ENCODE measurements at places on chromosomes 3 and 15. TPM values are rescaled to one million over a fixed set of nuclear protein-coding genes. Genes with fewer than 3 reads are reported as not detected.

The SCAMP5 gene
- 1.9 TPM for total RNA-seq

The CCRL2 gene
- 23.5 TPM for total RNA-seq

The FOXL2NB gene
- not detected for total RNA-seq

The ZNF662 gene
- total RNA-seq, result 7.3 TPM

GRCh38 chr15:101314336-101315125 is 19.5 kb upstream of the SNRPA1 start:
- no peaks in the 10 kb centered on the region for H3K4me1 ChIP-seq
- H3K36me3 ChIP-seq, result no peaks in the 10 kb centered on the region

- no peaks in the 10 kb centered on the region for H3K27me3 ChIP-seq
- peaks cover 7% of the 10 kb centered on the region for H3K36me3 ChIP-seq
- no peak overlapping the region for H3K4me3 ChIP-seq
These were observed 558.0 kb downstream of the FOXP1 start for GRCh38 chr3:71025516-71025915.

DNA sequence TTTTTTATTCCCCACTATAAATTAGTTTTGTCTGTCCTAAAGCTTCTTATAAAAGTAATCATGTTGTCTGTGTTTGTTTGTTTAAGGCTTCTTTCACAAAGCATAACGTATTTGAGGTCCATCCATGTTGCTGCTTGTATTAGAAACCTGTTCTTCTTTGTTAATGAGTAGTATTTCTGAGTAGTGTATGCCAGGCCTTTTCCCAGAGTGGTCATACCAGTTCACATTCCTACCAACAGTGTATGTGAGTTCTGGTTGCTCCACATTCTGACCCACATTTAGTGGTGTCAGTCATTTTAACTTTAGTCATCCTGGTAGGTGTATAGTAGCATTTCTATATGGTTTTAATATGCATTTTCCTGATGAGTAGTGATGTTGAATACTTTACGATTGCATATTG is 98.6 kb downstream of the NEO1 start:
- H3K4me3 ChIP-seq, result no peak overlapping the region
- no peak overlapping the region for H3K27ac ChIP-seq
- no peaks in the 10 kb centered on the region for H3K36me3 ChIP-seq
- H3K4me1 ChIP-seq, result no peaks in the 10 kb centered on the region
- no peaks in the 10 kb centered on the region for H3K27me3 ChIP-seq

DNA sequence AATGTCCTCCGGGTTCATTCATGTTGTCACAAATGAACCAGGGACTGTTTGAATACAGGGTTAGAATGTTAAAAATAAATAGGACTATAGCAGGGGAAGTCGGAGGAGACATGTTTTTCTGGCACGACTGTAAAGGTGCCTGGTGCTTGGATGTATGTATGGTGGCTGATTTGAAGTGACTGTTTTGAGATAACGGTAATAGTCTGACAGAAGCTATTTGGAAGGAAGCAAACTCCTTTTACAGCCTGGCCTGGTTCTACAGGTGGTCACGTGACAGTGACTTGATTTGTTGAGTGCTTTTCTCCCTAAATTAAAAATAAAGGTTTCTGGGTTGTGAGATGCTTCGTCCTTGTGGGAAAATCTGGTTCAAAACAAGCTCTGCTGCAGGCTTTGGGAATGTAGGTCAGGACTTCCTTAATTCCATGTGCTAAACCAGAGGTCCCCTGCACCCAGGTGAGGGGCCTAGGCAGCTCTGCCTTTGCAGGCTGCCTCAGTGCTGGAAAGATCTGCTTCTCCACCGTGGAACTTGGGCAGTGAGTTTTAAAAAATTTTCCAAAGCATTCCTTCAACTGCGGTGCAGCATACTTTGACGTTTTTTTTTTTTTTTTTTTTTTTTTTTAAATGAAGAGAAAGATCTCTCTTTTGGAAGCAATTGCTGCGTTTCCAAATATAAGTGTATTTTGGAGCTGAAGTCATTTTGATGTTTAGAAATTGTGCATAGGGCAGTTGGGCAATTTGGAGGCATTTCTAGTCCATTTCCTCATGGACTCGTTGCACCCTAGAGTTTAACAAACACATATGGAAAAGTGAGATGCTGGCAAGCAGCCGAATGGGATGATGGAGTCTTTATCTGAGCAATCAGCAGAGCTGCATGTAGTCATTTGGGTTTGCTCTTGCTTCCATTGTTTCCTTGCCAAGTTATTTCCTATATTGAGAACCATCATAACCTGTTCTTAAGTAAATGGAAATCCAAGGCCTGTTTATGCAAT is 30.9 kb downstream of the ITPR1 start:
- H3K4me3 ChIP-seq, result no peak overlapping the region
- no peak for DNase-seq

DNA sequence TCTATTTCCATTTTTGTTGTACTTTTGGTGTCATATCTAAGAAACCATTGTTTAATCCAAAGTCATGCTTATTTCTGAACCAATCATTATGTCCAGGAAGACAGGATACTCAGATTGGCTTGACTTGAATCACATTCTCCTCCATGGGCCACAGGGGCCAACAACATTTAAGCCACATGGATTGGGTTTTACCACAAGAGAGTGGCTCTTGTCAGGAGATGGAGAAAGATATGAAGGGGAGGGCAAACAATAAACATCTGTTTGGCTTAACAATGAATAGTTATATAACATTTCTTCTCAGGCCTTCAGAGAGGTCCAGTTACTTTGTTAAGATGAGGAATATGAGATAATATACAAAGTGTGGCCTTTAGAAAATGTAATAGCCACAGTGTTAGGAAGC is 44.6 kb downstream of the GXYLT2 start:
- no peak overlapping the region for H3K27ac ChIP-seq
- no peak overlapping the region for H3K4me3 ChIP-seq
- no peaks in the 10 kb centered on the region for H3K36me3 ChIP-seq
- H3K4me1 ChIP-seq, result no peaks in the 10 kb centered on the region

- H3K4me1 ChIP-seq, result no peaks in the 10 kb centered on the region
- H3K36me3 ChIP-seq, result no peaks in the 10 kb centered on the region
- H3K4me3 ChIP-seq, result no peak overlapping the region
- no peak for DNase-seq
These were observed 10.1 kb upstream of the C3orf22 start for GRCh38 chr3:126568776-126569342.

- no peak overlapping the region for H3K4me3 ChIP-seq
- no peaks in the 10 kb centered on the region for H3K4me1 ChIP-seq
These were observed 677.4 kb downstream of the SQOR start for GRCh38 chr15:46312133-46312740.

- H3K4me1 ChIP-seq, result no peaks in the 10 kb centered on the region
- H3K4me3 ChIP-seq, result no peak overlapping the region
- DNase-seq, result no peak
- H3K36me3 ChIP-seq, result peaks cover 79% of the 10 kb centered on the region
These were observed 16.9 kb downstream of the DHX36 start for GRCh38 chr3:154307363-154307762.

GRCh38 chr3:35028157-35028556 is 611.2 kb upstream of the ARPP21 start:
- H3K36me3 ChIP-seq, result no peaks in the 10 kb centered on the region
- H3K4me3 ChIP-seq, result no peak overlapping the region
- no peak overlapping the region for H3K27ac ChIP-seq
- no peak for DNase-seq

DNA sequence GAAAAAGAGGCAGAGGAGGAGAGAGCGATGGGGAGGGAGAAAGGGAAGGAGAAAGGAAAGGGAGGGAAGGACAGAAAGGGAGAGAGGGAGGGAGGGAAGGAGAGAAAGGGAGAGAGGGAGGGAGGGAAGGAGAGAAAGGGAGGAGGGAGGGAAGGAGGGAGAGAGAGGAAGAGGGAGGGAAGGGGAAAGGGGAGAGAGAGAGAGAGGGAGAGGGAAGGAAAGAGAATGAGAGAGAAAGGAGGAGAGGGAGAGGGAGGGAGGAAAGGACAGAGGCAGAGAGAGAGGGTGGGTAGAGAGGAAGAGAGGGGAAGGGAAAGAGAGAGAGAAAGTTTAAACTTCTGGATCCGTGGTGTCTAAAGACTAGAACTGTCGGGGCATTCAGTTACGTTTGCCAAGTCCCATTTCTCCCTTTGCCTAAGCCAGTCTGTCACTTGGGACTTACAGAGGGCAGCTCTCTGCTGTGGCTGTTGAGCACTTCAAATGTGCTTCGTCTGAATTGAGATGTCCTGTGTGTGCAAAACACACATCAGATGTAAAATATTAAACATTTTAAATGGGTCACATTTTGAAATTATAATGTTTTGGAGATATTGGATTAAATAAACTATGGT is 62.6 kb downstream of the PLXNA1 start:
- no peak overlapping the region for H3K4me3 ChIP-seq
- no peaks in the 10 kb centered on the region for H3K36me3 ChIP-seq
- no peaks in the 10 kb centered on the region for H3K27me3 ChIP-seq
- H3K27ac ChIP-seq, result no peak overlapping the region

DNA sequence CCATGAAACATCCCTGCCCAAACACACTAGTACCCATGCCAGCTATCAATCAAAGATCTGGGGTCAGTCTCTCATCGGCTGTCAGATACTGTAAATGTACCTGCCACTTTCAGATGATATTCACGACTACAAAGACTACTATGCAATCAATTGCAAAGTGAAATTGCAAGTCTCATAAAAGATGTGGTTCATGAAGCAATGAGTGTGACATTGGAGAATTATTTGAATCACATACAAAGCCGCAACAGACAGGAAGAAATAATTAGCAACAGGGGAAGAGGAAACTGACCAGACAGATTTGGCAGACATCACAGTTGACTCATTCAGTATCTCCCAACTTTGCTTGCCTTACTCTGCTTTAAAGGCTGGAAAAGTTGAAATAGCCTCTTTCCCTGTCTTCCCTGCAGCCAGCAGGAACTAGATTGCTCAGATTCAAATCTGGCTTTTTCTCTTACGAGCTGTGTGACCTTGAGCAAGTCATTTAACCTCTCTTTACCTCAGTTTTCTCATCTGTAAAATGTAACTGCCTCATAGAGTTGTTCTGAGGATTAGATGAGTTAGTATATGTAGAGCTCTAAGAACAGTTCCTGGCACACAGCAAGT is 95.7 kb upstream of the C3orf80 start:
- no peaks in the 10 kb centered on the region for H3K27me3 ChIP-seq
- DNase-seq, result no peak
- H3K4me1 ChIP-seq, result peaks cover 29% of the 10 kb centered on the region
- no peak overlapping the region for H3K4me3 ChIP-seq
- H3K27ac ChIP-seq, result no peak overlapping the region
- no peaks in the 10 kb centered on the region for H3K36me3 ChIP-seq

DNA sequence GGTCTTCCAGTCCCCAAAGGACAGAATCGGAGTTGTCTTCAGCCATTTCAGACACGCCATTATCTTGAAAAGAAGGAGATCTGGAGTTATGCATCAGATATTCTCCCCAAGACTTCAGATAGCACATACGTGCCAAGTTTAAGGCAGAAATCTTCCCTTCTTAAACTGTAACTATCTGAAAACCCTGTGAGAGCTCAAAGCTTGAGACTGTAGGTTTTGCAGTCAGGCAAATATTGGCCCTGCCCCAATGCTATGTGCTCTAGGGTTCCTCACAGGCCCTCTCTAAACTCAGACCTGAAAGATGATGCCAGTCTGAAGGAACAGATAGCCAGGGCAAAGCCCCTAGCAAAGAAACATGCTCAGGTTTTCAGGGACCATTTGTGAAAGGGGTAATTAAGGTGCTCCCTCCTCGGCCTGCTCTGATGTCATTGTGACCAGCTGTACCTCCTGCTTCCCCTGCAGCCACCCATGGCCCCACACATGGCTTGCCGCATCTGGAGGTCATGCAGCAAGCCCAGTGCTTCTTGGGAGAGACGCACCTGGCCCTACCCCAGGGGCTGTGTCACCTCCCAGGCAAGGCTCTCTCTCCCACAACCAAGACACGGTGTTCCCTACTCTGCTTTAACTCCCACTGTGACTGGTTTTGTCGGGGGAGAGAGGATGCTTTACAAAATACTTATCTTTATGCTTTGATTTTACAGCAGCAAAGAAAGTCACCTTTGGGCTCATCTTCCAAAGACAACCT is 53.4 kb upstream of the POMGNT2 start:
- no peak for DNase-seq
- no peak overlapping the region for H3K4me3 ChIP-seq
- no peaks in the 10 kb centered on the region for H3K27me3 ChIP-seq

Data from lower lobe of right lung (tissue), 2 donors.